ENCODE measurements at places on chromosomes 6 and 20. TPM values are rescaled to one million over a fixed set of nuclear protein-coding genes. Genes with fewer than 3 reads are reported as not detected.

SPATA25 gene
- 1.2 TPM for polyA plus RNA-seq

RHAG gene
- polyA plus RNA-seq = not detected

SAMD5 gene
- 3.8 TPM for polyA plus RNA-seq

RAMACL gene
- 0.33 TPM for polyA plus RNA-seq

RTEL1 gene
- 36.6 TPM for polyA plus RNA-seq

RUNX2 gene
- 0.11 TPM for polyA plus RNA-seq

All from pancreas (tissue), 10 donors.